G401 (cell line): ENCODE measurements at places on chromosomes 16 and 17.

GRCh38 chr17:6297960-6298359, 137.0 kb downstream of the AIPL1 start:
- no peak for DNase-seq

DNA sequence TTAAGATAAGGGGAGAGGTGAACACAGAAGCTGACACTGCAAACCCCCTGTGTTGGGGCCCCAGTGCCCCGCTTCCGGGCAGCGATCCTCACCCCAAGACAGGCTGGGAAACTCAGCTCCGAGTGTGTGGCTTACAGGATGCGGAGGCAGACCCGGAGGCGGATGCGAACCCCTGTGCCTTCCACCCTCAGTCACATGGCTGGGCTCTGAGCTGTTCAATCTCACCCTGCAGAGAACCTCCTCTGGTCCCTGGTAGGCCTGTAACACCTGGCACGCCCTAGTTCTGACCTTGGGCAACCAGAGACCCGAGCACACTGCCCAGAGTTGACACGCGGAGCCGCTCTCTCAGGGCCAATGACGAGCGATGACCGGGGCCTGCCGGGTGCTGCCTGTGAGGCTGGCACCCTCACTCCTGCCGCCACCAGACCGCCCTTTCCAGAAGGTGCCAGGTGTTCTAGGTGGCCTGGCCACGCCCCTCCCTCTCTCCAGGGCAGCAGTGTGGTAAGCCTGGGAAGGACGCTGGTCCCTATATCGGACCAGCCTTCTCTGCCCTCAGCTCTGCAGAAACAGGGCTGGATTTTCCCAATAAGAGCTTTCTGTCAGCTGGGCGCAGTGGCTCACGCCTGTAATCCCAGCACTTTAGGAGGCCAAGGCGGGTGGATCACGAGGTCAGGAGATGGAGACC, 23.3 kb downstream of the MEAK7 start:
- DNase-seq: no peak

DNA sequence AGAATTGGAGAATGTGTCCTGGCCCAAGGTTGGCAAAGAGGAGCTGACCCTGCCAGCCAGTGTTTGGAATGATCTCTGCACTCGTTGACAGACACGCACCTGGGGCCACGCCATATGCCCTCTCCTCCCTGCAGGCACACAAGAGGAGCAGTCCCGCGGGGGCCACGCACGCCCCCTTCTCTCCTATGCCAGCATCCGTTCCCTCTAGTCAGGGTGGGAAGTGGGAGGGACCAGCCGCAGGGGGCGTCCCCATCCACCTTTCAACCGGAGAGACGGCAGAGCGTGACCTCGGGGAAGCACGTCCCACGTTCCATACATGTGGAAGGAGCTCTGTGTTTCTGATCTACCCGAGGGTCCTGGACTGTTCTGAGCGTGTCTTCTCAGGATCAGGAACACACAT, 86.9 kb upstream of the ZNF750 start:
- no peak for DNase-seq

GRCh38 chr17:57762452-57763395, 17.6 kb upstream of the CCDC182 start:
- no peak for DNase-seq

DNA sequence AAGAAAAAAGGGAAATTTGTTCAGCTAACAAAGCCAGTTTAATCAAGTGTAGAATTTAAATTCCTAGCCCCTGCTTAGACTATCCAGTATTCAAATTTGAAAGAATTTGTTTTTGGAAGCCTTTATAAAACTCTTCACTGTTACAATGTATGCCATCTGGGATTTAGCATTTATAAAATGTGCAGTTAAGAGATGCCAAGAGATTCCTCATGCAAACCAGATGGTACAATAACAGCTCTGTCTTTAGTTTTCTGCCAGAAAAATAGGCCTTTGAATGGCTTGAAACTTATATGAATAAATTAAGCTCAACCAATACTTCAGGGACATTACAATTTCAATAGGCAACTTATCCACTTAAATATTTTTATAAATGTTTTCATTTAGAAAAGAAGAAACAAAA, 6.8 kb upstream of the ANKS4B start:
- peak; percentile 93 for DNase-seq

DNA sequence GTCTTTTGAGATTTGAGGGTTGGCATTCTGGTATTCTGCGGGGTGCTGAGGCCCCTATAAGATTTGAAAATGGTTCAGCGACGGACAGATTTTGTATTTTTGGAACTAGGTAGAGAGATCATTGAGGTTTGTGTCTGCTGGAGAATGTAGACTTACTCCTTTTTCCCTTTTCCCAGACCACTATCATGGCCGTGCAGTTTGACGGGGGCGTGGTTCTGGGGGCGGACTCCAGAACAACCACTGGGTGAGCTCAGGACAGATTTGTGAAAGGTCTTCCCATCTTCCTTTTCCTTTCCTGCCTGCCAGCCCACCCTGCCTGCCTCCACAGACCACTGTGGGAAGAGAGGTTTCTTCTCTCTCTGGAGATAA, 572 bp downstream of the PSMB6 start:
- DNase-seq: peak; percentile 21

GRCh38 chr17:51120739-51121619, at the start of gene SPAG9:
Gene SPAG9 (minus strand): TSS chr17:51120868. CDS start chr17:51120656, 212 bp downstream.
- peak; percentile 93 for DNase-seq

DNA sequence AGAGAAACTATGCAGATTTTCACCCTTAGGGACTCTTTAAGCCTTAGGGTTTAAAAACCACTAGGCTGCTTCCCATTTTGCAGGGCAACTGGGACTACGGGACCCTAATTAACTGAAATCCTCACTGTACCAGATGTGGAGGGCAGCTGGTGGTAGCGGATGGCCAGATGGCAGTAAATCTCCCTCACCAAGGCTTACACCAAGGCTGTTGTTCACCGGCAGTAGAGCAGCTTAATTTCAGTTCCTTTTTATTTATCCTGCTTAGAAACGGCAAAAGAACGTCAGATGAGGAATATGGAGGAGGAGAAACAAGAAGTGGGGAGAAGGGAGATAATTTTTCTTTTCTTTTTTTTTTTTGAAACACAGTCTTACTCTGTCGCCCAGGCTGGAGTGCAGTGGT, 6.5 kb downstream of the ABHD15 start:
- DNase-seq: no peak

GRCh38 chr16:83781-84615, 6.0 kb downstream of the MPG start:
- no peak for DNase-seq
